ENCODE measurements at places on chromosomes 1 and 21.

- no peak for DNase-seq
Observed at GRCh38 chr1:30295266-30295665, 428.1 kb downstream of the MATN1 start.

GRCh38 chr21:40631211-40631610 lies 215.7 kb downstream of the DSCAM start:
- DNase-seq, result no peak

DNA sequence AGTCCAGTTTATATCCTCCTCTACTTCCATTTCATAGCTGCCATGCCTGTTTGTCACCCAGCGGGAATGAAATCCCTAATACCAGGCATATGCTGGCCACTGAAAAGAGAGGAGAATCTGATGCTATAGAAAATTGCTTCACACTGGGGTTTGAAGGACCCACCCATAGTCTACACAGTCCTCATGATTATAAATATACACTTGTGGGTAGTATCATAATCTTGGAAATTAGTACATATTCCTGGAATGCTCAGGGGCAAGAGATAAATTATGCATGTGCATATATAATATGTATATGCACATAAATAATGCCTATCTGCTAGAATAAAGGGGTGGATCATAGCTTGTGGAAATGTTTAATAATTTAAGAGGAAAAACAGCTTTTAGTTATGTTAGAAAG lies 105.8 kb downstream of the PRRX1 start:
- DNase-seq, result no peak

GRCh38 chr1:207069061-207069460 lies 16.0 kb downstream of the PFKFB2 start:
- DNase-seq, result no peak

- DNase-seq, result peak; percentile 32
Observed at GRCh38 chr1:159821171-159821867, 5.4 kb upstream of the SLAMF8 start.

- no peak for DNase-seq
Observed at GRCh38 chr1:90959352-90960206, 62.3 kb downstream of the ZNF644 start.

DNA sequence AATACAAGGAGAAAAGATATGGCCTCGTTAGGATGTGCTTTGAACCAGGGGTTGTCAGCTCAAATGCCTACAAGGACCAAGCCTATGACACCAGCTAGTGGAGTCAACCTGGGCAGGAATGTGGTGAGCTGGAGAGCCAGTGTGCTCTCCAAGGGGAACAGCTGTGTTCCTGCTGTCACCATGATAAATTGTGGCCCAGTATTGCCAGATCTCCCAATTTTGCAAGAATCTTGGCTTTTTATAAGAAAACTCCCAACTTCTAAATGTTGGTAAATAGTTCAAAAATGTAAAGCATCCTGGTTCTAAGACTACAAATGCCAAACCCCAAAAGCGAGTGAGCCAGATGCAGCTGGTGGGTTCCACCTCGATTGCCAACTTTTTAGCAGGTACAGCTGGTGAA lies 391.1 kb downstream of the PLPP3 start:
- DNase-seq, result no peak

- DNase-seq, result no peak
Observed at GRCh38 chr1:170426596-170426995, 105.4 kb upstream of the GORAB start.

DNA sequence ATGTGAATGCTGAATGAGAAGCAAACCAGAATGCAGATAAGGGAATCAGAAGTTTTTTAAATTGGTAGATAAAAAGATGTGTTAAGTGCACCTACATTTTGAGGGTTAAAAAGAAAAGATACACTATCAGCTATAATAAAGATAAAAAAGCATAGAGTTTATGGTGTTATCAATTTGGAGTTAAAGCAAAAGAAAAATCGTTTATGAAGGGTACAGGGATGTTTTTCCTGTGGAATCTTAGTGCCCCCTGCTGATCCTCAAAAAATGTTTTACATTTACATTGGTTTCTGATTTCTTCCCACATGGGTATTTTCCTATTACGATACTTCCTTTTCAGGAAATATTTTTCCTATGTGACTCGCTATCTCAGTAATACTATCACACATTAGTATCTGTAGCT lies 293.5 kb downstream of the MRPL39 start:
- DNase-seq, result no peak

- no peak for DNase-seq
Observed at GRCh38 chr1:198671136-198671535, 32.3 kb downstream of the PTPRC start.

DNA sequence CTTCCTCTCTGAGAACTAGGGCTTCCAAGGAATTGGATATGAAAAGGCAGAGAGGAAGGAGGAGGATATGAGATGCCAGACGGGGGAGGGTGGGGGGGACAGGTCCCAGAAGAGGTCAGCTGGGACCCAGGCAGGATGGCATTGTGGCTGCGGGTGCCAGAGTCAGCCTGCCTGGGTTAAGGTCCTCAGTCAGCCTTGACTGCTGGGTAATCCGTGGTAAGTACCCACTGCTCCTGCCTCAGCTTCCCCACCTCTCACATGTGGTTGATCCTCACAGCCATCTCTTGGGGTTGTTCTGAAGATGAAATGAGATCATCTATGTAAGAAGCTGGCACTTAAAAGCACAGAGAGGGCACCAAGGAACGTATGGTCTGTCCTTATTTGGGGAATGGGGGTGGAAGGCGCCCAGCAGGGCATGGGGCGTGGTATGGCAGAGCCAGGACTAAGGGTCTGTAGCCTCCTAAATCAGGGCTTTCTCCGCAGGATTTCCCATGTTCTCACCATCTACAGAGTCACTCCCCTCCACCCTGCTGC lies 23.8 kb downstream of the ELF3 start:
- no peak for DNase-seq

- DNase-seq, result no peak
Observed at GRCh38 chr1:35847935-35848565, 35.0 kb upstream of the AGO1 start.

- no peak for DNase-seq
Observed at GRCh38 chr1:173414136-173414535, 63.0 kb upstream of the PRDX6 start.

- DNase-seq, result no peak
Observed at GRCh38 chr1:193066606-193067005, 7.2 kb downstream of the RO60 start.

GRCh38 chr1:239125893-239126292 lies 260.5 kb upstream of the CHRM3 start:
- no peak for DNase-seq

- DNase-seq, result no peak
Observed at GRCh38 chr1:32062867-32063230, 9.9 kb upstream of the TMEM39B start.

DNA sequence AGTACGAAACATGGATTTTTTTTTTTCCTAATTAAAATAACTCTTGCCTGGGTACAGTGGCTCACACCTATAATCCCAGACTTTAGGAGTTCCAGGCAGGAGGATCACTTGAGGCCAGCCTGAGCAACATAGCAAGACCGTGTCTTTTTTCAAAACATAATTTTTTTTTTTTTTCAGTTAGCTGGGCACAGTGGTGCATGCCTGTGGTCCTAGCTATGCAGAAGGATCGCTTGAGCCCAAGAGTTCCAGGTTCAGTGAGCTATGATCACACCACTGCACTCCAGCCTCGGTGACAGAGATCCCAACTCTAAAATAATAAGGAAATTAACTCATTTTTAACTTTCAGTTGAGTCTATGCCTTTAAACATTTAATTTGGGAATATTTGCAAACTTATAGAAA lies 170.1 kb downstream of the NEK7 start:
- no peak for DNase-seq

- peak; percentile 5 for DNase-seq
Observed at GRCh38 chr21:34582506-34583150, 32.3 kb downstream of the RCAN1 start.

DNA sequence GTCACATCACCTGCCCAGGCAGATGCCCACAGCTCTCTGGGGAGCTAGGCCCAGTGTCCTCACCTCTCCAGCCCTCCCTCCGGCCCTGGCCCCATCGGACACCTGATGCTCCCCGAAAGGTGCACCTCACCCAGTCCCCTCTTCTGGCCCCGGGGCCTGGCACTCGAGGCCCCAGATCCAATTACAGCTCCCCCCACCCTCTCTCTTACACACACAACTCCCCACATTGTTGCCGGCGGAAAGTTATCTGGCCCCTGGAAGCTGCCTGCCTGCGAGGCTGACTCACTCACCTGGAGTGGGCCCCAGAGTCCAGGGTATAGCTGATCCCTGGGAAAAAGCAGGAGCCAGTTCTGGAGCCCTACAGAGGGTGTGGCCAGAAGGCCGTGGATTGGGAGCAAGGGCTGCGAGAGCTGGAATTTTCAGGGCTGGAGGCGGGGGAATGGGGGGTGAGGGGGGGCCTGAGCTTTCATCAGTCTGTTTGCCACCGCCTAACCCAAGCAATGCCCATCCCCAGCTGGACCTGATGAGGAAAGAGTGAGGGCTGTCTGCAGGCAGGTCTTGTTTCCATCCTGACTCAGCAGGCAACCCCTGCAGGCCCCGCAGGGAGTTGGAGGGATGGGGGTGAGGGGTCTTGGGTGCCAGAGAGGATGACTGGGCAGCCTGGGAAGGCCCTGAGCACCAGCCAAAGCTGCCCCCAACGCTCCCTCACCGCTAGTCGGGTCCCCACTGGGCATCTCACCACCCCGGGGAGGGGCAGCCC lies 948 bp downstream of the FBXO2 start:
- no peak for DNase-seq

DNA sequence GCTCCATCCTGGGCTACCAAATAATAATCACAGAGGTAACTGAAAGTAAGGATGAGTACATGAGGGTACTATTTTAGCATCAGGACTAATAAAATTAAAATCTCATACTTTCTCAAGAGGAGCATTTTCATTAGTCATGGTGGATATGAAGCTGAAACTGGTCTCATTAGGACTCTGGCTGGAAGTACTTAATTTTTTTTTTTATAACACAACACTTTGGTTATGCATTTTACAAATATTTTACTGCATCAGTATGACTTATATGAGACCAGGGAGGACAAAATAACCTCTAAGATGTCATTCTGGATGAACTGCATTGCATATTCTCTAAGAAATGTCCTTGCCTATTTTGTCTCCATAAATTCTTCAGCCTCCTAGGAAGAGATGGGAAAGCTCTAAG lies 290.9 kb downstream of the HLX start:
- no peak for DNase-seq

DNA sequence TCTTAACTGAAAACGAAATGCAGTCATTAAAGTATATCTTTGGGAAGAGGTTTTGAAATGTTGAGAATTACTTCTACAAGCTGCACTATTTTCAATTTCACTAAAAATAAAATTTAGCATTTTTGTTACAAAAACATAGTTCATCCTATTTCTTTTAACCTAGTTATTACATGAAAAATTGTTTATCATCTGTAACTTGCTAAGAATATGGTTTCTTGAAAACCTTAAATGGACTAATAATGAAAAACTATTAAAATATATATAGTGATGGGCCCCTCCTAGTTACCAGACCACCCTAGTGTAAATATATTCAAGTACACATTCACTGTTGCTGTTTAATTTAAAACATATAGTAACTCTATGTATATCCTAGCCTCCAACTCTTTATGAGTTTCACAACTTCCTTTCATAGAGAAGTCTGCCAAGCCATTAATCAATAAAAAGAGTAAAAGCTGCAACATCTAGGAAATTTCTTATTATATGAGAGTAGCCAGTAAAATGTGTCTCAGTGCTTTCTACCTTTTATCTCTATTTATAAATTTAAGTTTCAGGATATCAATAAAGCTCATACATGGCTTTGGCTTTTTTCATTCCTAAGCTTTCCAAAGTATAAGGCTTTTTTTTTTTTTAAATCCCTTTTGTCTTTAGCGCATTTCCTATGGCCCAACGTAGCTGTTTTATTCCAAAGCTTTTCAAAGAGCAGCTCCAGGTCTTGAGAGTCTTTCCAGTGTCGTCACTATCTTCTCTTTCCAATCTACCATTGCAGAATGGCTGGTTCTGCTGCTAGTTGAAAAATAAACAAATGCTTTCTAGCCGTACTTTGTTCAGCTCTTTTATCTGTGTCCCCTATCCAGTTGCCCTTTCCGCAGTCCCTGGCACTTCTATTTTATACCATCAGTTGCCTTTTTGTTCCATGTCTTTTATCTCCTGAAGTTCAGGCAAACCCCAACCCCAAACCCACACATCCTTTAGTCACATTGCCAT lies 6.5 kb downstream of the IRF2BP2 start:
- DNase-seq, result peak; percentile 64

- DNase-seq, result no peak
Observed at GRCh38 chr1:13801232-13801631, 101.2 kb downstream of the PRDM2 start.

GRCh38 chr1:61432616-61433388 lies 292.1 kb downstream of the TM2D1 start:
- no peak for DNase-seq

GRCh38 chr1:196380316-196380715 lies 227.9 kb downstream of the KCNT2 start:
- DNase-seq, result no peak

DNA sequence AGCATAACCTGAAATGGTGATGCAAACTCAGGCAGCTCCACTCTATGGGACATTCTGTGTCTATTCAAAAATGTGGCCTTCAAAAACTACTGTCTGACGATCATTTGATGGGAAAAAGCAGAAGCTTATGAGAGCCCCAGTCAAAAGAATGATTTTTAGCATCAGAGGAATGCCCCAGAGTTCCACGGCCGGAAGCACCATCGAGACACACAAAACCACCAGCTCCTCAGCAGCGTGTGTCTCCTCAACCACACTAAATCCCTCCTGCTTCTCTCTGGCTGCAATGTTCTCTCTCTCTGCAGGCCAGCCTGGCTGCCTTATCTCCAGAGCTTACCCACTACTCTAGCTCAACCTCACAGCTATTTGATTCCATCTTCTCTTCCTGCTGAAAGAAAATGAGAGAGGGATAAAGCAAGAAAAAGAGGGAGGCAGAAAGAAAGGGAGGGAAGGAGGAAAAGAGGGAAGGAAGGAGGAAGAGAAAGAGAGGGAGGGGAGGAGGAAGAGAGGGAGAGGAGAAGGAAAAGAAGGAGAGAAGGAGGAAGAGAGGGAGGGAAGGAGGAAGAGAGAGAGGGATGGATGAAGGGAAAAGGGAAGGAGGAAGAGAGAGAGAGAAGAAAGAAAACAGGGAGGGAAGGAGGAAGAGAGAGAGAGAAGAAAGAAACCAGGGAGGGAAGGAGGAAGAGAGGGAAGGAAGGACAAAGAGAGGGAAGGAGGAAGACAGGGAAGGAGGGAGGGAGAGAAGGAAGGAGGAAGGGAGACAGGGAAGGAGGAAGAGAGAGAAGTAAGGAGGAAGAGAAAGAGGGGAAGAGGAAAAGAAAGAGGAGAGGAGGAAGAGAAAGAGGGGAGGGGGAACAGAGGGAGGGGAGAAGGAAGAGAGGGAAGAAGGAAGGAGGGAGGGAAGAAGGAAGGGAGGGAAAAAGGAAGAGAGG lies 33.5 kb upstream of the LAPTM5 start:
- no peak for DNase-seq

GRCh38 chr1:110636149-110636935 lies 30.2 kb upstream of the KCNA2 start:
- DNase-seq, result no peak
